Prostate gland (tissue), 2 donors: ENCODE measurements at places on chromosomes 6 and 20.

DNA sequence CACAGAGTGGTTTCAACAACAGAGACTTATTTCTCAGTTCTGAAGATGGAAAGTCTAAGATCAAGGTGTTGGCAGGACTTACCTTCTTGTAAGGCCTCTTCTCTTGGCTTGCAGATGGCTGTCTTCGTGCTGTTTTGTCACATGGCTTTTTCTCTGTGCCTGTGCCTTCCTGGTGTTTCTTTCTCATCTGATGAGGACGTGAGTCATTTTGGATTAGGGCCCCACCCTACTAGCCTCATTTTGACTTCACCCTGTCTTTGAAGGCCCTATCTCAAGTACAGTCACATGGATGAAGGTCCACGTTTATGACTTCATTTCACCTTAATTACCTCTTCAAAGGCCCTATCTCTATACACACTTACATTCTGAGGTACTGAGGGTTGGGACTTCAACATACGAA lies 41.4 kb upstream of the LAMA2 start:
- no peak for DNase-seq

GRCh38 chr6:109052852-109053251 lies 41.8 kb downstream of the SESN1 start:
- DNase-seq: no peak

GRCh38 chr20:31856516-31856915 lies 11.1 kb upstream of the FOXS1 start:
- no peak for DNase-seq

DNA sequence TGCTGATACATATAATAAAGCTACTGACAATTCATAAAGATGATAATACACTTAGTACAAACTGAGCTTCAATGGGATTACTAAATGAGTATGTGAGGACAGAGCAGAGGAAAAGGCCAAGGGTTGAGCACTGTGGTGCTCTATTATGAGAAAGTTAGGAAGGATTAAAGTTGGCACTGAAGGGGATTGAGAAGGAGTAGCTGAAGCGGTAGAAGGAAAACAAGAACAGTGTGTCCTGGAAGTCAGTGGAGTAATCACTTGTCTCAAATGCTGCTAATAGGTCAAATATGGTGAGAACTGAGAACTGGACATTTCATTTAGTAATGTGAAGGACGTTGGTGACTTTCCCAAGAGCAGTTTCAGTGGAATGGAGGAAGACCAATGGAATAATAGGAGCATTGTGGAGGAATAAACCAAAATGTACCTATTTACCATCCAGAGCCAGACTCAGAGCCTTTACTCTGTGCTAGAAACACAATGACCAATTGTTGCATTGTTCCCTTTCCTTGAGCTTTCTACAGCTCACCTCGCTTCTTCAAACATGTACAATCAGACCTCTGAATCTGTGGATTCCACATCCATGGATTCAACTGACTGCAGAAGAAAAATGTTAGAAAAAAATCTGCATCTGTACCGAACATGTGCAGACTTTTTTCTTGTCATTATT lies 255.9 kb downstream of the LAMA2 start:
- DNase-seq: no peak

GRCh38 chr6:162058281-162058875 lies 669.2 kb downstream of the PRKN start:
- DNase-seq: no peak

- DNase-seq: peak; percentile 56
Observed at GRCh38 chr6:52517502-52518278, 59.2 kb downstream of the TRAM2 start.

GRCh38 chr6:38509713-38510112 lies 130.0 kb downstream of the BTBD9 start:
- DNase-seq: no peak

DNA sequence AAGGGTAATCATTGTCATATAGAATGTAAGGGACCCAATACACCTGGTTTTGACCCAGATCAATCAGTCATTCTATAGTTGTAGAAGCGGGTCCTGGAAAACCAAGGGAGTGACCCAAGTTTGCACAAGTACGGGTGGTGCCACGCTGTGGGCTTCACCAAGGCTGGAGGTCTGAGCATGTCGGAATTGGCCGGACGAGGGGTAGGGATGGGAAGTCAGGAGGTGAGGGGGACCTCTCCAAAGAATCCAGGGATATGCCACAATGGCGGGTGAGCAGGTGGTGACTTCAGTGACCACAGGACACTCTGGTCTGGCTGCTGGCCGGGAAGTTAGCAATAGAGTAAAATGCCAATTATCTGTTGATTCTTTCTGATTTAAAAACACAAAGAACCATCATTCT lies 186.6 kb upstream of the FOXQ1 start:
- no peak for DNase-seq

DNA sequence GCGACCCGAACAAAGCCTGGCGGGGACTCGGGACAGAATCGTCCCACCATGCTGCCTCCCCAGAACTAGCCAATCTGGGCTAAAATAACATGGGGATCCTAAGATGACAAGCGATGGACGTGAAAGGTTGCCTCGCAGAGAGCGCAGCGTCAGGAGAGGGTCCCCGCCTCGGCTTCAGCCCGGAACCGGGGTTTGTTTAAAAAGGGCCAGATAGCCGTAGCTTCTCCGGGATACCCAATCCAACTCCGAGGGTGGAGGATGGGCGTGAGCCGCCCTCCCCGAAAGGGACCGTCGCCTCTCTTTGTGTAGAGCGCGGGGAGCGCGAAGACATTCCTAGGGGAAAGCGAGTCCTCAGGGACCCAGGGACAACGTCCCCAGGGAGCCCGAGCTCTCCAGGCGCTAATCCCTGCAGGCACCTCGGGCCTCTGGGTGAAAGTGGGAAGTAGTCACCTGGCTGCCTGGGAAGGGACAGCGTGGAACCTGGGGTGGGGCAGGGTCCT lies 643 bp downstream of the CD24 start:
- DNase-seq: peak; percentile 17

- DNase-seq: no peak
Observed at GRCh38 chr20:14407336-14407735, 69.9 kb upstream of the FLRT3 start.

GRCh38 chr20:23794841-23795240 lies 31.7 kb downstream of the CST2 start:
- DNase-seq: no peak

DNA sequence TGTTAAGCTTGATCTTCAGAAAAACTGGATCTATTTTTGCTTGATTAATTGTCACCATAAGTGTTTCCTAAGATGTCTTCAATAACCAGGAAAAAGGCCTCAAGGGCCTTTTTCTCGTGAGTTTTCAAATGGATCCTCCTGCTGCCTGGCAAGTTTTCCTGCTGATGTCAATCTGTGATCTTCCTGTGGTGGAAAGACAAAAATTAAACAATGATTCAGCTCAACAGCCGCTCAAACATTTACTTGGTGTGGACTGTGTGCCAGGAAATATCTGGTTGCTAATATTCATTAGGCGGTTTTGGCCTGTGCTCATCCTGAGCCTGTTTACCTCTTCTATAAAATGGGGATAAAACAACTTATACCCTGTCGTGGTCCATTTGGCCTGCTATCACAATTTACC lies 35.4 kb upstream of the SSTR4 start:
- peak; percentile 37 for DNase-seq

DNA sequence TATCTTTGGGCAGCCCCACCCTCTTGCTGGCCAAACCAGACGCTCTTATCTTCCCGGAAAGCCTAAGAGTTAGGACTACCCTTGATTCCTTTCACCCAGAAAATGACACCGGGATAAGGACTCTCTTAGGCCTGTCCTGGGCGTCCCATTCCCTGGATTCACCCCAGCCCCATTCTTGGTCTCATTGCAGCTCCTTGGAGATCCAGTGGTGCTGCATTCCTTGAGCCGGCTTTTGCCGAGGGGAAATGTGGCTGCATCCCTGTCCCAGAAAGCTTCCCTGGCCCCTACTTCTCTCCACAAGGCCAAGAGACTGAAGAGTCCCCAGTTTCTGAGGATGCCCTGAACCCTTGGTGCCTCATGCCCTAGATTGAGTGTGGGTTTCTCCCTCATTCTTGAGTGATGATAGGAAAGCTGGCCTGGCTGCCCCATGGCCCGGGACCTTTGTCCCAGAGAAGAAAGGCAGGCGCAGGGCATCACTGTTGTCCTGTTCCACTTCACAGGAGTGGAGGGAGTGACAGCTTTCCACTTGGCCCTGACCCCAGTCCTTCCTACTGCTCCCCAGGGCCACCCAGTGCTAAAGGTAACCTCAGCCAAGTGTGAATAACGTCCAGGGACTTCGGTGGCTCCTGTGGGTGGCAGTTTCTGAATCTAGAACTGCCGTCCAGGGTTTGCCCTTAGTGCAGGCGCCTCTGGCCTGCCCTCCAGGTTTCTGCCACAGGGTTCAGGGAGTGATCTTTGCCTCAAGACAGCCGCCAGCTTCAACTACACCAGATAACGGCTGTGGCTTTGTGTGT lies 42.7 kb upstream of the MYL9 start:
- DNase-seq: no peak

- DNase-seq: no peak
Observed at GRCh38 chr6:143396497-143397226, 53.8 kb downstream of the ADAT2 start.

DNA sequence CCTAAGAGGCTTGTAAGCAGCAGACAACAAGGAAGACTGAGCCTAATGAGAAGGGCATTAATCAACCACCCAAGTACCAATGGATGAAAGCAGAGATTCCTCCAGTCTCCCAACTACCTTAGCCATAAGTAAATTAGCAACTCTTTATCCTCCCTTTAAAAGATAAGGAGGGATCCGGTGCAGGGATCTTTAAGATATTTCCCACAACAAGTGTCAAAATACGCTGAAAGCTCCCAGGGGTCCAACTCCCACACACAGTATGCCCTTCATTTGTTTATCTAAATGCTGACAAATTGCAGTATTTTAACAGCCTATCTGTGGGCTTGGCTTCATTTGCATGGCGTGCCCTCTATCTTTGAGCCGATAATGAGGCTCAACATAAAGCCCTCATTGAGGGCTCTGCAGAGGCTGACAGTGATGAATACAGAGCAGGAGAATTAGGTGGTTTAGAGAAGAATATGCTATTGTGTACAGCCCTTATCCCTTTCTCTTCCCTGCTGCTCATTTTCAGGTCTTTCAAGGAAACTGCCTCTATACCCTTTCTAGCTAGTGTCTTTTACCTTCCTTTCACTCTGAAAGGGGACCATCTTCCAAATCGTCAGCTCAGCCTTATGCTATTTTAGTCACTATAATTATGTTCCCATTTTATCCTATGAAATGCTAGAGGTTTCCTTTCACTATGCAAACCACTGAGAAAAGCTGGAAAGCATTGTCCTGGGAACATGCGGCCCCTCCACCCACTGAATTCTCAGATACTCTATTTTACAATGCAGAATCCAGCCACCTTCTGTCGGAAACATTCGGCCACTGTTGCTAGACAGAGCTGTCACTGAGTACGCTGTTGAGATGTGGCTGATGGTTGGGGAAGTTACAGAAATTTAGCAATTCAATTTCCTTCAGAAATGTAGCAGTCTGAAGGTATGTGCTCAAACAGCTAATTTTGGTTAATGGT lies 575.2 kb upstream of the JAG1 start:
- no peak for DNase-seq

- no peak for DNase-seq
Observed at GRCh38 chr6:157982563-157983405, 1.1 kb downstream of the SYNJ2 start.

- DNase-seq: no peak
Observed at GRCh38 chr6:166743406-166744222, 116.6 kb upstream of the RPS6KA2 start.

- DNase-seq: no peak
Observed at GRCh38 chr6:114064862-114065261, 93.9 kb upstream of the HDAC2 start.

DNA sequence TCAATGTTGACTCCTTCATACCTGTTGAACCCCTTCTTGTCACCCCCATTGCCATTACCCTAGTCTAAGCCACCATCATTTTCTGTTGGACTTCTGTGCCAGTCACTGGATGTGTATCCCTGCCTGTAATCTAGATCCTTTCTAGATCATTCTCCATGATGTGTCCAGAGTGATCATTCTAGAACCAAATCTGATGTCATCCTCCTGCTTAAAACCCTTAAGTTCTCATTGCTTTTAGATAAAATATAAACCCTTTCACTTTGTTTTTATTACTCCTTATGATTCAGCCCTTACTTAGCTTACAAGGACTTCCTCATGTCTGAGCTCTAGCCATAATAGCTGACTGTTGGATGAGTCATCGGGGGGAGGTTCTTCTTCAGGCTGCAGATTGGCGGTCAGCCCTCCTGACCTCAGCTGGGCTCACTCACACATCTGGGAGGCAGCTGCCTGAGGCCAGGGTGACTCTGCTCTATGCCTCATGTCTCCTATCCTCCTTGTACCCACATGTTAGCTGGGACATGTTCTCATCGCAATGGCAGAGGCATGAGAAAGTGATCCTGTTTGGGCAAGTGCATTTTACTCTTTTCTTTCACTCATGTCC lies 287.6 kb downstream of the ESR1 start:
- peak; percentile 54 for DNase-seq

DNA sequence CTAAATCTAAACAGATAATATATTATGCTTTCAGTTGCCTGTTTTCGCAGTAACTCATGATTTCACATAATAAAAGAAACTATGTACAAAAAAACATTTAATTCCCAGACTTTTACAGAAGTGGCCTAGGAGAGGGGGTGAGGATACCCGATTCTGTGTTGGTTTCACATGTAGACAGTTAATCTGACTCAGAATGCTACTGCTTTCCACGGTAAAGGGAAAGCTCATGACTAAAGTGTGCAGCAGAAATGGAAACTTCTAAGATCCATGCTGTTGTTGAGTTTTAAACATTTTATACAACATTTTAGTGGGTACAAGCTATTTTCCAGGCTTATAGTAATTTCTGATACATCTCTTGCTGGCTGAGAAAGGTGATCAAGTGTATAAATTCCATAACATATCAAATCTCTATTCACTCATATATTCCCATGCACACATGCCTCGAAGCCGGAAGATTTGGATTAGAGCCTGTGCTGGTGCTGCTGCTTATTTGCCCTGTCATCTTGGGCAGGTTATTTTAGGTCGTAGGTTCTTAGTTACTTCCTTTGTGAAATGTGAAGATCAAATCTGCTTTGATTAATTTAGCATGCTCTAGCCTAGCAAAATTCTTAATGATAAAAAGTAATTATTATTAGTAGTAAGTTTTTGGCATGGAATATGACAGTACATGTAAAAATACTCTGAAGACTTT lies 896.7 kb upstream of the MAP3K7 start:
- DNase-seq: no peak

DNA sequence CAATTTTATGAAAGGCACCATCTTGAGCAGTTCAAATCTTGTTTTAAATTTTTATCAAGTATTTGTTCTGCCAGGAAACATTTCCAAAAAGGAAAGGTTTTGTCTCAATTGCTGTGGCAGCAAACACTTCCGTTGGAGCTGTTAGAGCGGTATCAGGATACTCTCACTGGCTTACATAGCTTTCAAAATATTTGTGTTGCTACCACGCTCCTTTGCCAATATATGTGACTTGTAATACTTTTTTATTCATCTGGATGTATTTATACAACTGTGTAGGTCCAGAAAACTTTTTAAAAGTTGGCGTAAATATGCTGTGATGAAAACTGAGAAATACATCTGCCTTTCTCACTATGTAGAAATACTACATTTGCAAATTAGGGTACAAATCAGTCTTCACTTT lies 37.8 kb upstream of the NHSL1 start:
- DNase-seq: no peak
